ENCODE measurements at places on chromosomes 1 and 21. TPM values are rescaled to one million over a fixed set of nuclear protein-coding genes. Genes with fewer than 3 reads are reported as not detected.

Gene RAB7B
- 10.6 TPM for total RNA-seq

Gene INAVA
- total RNA-seq = 1.2 TPM

DNA sequence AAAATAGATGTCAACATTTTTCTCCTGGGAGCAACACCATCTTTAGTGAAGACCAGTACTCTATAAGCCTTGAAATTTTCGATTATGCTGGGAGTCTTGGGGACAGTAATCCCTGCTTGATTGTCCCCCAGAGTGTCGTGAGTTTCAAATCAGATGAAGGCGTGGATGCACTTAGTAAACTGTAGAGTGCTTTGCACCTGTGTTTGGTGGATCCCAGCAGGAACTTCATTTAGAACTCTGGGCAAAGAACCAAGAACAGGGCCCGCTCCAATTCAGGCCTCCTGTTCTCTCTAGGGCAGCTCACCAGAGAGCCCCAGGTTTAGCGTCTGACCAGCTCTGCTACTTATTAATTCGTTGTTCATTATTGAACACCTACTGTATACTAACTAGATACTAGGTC lies 1.5 kb downstream of the GPX7 start:
- DNase-seq = peak; percentile 37

Gene GJA8
- total RNA-seq = not detected

DNA sequence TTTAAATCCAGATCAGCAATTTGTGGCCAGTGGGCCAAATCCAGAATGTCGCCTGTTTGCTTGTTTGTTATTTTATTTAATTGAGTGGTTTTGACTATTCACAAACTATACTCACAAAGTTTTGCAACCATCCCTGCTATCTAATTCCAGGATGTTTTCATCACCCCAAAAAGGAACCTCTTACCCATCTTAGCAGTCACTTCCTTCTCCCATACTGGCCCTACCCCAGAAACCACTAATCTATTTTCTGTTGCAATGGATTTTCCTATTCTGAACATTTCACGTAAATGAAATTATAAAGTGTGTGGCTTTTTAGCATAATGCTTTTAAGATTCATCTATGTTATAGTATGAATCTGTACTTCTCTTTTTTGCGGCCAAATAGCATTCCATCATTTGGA lies 41.3 kb downstream of the WDTC1 start:
- no peak for DNase-seq

DNA sequence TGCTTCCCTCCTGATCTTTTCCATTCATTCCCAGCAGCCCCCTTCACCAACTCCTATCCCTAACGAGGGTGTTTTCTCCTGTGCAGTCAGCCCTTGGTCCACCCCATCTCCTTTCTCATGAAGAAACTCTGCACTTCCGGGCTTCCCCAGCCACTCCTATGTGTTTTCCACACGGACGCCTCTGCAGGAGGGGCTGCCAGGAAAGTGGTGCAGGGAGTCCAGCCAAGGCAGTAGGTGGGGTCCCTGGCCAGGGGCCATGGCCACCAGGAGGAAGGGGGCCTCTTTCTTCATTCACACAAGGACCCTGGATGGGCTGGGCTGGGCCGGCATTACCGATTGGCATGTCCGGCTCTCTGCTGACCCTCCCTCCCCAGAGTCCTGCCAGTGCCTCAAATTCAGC lies 72.8 kb upstream of the EFHD2 start:
- DNase-seq = no peak

DNA sequence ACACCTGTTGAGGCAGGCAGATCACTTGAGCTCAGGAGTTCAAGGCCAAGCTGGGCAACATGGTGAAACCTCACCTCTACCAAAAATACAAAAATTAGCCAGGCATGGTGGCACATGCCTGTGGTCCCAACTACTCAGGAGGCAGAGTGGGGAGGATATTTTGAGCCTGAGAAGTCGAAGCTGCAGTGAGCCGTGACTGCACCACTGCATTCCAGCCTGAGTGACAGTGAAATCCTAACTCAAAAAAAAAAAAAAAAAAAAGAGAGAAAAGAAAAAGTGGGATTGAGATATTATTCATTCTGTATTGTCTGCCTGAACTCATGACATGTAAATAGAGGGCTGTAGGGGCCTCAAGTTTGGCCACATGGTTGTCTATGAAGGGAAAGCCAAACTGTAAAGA lies 37.3 kb downstream of the WNT2B start:
- DNase-seq = no peak

- no peak for DNase-seq
Observed at GRCh38 chr1:38508232-38508631, 351.3 kb downstream of the RRAGC start.

Gene S100A9
- 17.8 TPM for total RNA-seq

Gene LCE1F
- total RNA-seq = not detected

- no peak for DNase-seq
Observed at GRCh38 chr1:94156096-94156625, 35.2 kb upstream of the ABCA4 start.

- DNase-seq = no peak
Observed at GRCh38 chr1:106677721-106678120, 378.8 kb upstream of the PRMT6 start.

Gene CFHR5
- under 0.01 TPM for total RNA-seq

Measured in muscle of leg (tissue), 16 donors.